ENCODE measurements at places on chromosomes 3 and 15.

DNA sequence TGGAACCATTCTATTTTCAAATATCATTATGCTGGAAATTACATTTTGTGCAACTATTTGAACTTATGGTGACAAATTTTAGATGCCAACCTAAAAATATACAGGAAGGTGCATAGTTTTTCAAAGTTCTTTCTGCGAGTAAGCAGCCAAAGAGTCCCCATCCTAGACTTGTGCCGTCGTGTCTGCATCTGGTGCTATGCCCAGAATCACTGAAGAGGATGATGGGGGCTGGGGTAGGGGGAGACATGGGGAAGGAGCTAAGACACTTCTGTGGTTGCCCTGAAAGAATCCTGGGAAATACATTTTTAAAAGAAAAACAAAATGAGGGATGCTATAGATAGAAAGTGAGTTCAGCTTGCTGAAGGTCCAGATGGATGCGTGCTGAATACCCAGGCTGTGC lies 21.2 kb upstream of the FAM81A start:
- DNase-seq = no peak

GRCh38 chr3:53616971-53617892 lies 122.8 kb downstream of the CACNA1D start:
- DNase-seq = no peak

DNA sequence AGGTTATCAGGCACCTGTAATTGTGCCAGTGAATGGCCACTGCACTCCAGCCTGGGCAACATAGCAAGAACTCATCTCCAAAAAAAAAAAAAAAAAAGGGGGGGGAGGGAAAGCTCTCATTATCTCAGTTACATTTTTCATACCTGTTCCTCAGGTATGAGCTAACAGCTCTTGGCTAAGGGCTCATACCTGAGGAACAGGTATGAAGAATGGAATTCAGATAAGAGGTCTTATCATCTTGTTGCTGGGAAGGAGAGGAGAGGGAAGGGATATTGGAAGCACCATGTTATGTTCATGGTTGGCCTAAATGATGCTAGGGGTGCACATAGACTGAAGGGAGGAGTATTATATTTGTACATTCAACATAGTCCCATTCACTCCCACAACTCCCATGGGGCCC lies 2.6 kb downstream of the SLC15A2 start:
- no peak for DNase-seq

GRCh38 chr3:142577696-142578328 lies 721 bp downstream of the ATR start:
- DNase-seq = no peak

DNA sequence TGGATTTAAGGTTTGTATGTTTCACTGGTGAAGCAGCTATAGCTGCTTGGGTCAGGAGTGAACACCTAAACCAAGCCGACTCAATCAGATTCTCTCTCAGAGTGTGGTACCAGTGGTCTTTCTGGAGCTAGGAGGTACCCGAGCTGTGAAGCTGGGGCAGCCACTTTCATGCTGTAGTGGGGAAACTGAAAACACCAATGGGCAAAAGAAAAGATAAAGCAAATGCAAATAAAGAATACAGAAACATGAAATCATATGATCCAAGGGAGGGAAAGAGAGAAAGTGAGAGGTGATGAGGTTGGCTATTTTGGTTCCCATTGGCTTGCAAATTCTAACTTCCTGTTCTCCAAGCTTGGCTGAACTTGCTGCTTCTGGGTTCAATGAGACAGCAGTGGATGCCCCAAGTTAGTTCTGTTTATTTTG lies 212.3 kb upstream of the CFAP20DC start:
- DNase-seq = no peak

- no peak for DNase-seq
Measured at GRCh38 chr3:61345020-61345419, 93.8 kb upstream of the FHIT start.

- no peak for DNase-seq
Measured at GRCh38 chr3:133570937-133571320, 2.6 kb upstream of the CDV3 start.

DNA sequence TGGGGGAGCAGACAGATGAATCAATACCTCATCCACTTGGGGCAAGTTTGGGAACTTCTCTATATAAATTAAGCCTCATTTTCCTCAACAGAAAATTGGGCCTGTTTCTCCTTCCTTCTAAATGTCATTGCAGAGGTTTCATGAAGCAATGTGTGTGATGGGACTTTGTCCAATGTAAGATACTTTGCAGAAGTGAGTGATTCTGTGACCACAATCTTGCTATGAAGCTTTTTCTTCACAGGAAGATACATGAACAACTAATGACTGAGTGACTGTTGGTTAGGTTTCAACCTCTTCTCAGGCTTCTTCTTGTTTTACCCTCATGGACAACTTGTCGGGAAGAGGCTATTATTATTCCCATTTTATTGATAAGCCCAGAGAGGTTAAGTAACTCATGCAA lies 11.0 kb downstream of the TMEM45A start:
- no peak for DNase-seq

GRCh38 chr3:114739627-114740026 lies 407.5 kb downstream of the ZBTB20 start:
- DNase-seq = no peak

Data from urothelium cell line (cell line).